CD14-positive monocyte (primary cell): ENCODE measurements at places on chromosomes 12 and 14.
A peak's percentile ranks its signal among the peaks of the same experiment; 100 is the strongest.

- no peak for DNase-seq
These were observed 58.4 kb upstream of the STAC3 start for GRCh38 chr12:57309420-57309819.

DNA sequence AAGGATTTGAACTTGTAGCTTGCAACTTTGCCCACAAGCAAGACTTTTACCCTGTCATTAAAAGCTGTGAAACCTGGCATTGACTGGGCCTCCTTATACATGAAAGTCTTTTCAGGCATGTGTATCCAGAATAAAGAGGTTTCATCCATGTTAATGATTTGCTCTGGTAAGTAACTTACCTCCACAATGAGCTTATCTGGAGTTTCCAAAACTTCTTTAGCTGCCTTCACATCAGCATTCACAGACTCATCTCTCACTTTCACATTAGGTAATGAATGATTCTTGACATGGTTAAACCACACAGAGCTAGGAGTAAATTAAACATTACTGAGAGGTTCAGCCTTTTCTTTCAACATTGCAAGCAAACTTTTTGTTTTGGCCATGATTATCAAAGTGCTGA lies 234.4 kb upstream of the CLEC14A start:
- DNase-seq = no peak

DNA sequence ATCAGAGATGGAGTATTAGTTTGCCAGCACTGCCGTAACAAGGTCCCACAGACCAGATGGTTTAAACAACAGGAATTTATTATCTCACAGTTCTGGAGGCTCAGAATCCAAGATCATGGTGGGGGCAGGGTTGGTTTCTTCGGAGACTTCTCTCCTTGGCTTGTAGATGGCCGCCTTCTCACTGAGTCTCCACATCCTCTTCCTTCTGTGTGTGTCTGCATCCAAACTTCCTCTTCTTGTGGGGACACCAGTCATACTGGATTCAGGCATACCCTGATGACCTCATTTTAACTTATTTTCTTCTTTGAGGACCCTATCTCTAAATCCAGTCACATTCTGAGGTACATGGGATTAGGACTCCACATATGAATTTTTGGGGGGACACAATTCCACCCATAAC lies 455.5 kb downstream of the RGS6 start:
- DNase-seq = no peak

DNA sequence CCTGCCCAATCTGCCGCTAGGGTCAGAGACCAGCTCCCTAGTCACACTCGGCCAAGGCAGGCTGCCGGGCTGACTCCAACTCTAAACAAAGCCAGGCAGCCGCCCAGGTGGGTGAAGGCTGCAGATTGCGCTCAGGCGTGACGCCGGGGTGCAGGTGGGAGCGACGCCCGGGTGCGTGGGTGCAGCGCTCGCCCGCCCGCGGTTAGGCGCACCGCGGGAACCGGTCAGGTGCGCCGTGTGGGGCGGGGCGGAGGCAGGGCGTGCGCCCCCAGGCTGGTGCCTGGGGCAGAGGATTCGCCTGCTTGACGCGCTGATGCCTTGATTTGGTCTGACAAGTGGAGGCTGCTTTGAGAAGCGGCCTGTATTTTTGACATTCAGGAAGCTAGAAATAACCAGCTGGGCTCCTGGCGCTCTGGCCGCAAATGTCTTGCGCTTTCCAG lies 126.7 kb upstream of the HIF1A start:
- peak; percentile 16 for DNase-seq

GRCh38 chr12:113403435-113404415 lies at the start of gene SDS:
SDS (minus strand) TSS chr12:113403887; CDS start chr12:113399708, 4,179 bp downstream.
- peak; percentile 44 for DNase-seq

GRCh38 chr12:121712461-121713256 lies at the start of gene TMEM120B:
TMEM120B (plus strand) TSS chr12:121712752; CDS start chr12:121712896, 144 bp downstream.
- DNase-seq = peak; percentile 72

GRCh38 chr12:119692410-119692809 lies 24.5 kb downstream of the PRKAB1 start:
- DNase-seq = no peak

- DNase-seq = no peak
These were observed 358.4 kb upstream of the SOX5 start for GRCh38 chr12:24307716-24308335.

- DNase-seq = peak; percentile 63
These were observed 32.8 kb downstream of the SH2B3 start for GRCh38 chr12:111438481-111438880.

DNA sequence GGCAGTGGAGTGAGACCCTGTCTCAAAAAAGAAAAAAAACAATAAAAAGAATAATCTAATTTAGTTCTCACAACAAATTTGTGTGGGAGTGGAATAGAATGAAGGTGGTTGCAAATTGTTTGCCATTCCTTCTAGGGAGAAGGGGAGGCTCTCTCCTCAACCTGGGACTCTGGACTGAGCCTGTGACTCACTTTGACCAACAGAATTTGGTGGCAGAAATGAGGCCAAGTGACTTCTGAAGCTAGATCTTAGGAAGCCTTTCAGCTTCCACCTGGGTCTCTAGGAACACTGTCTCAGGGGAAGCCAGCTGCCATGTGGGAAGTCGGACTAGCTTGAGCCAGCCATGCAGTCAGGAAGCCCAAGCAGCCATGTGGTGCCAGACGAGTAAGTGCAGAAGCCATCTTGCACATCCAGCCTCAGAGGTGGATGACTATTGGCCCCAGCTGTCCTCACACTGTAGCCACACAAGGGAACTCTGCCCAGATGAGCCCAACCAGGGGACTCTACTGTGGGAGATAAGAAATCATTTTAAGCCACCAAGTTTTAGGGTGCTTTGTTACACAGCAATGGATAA lies 14.4 kb downstream of the ALDH2 start:
- no peak for DNase-seq

DNA sequence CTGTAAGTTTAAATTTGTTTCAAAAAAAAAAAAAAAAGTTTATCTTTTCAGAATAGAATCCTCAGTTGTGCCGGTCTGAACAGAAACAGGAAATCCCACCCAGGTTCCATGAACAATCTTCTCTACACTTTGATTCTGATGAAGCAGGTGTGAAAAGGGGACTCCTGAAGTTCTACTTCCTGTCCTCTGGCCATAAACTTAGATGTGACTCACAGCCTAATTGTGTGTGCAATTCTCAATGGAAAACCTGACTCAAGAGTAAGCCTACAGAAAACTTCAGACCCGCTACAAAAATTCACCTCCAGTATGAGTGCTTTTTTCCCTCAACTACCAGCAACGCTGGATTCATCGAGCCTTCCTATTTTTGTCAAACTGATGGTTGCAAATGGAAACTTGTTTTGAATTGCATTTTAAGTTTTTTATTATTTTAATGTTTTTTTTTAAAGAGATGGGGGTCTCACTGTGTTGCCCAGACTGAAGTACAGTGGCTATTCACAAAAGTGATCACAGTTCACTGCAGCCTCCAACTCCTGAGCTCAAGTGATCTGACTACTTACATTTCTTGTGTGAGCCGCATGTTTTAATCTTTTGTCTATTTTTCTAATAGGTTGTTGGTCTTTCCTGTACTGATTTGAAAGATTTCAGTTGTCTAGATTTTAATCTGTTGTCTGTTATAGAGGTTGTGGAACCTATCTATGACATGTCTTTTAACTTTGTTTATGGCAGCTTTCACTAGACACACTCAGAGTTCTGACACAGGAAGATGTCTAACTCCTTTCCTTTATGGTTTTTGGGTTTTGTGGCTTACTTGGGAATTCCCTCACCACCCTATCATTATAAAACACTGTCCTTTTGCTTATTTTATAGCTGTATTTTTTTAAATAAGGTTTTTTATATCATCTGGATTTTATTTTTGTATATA lies 37.6 kb downstream of the ATG14 start:
- no peak for DNase-seq

GRCh38 chr14:31439561-31439960 lies 17.7 kb downstream of the DTD2 start:
- no peak for DNase-seq

- no peak for DNase-seq
These were observed 125.7 kb downstream of the TSPAN9 start for GRCh38 chr12:3202734-3203446.

DNA sequence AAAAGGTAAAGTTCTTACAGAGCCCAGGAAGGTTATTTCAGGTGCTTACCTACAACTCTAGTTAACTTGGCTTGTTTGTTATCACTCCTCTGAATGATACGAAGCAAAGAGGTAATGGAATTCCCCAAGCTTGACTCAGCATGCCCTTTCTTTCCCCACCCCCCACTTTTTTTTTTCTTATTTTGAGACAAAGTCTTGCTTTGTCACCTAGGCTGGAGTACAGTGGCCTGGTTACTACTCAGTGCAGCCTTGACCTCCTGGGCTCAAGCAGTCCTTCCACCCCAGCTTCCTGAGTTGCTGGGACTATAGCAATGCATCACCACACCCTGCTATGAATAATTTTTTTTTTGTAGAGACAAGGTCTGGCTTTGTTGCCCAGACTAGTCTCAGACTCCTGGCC lies 17.1 kb upstream of the YBX3 start:
- DNase-seq = no peak

- DNase-seq = no peak
These were observed 353.0 kb downstream of the BTG1 start for GRCh38 chr12:91792597-91792996.

- DNase-seq = no peak
These were observed 137.6 kb upstream of the MAX start for GRCh38 chr14:65239938-65240296.
